Osteoblast (primary cell): ENCODE measurements at places on chromosomes 2 and 18.

- no peak for DNase-seq
These were observed 210.5 kb downstream of the BCL2 start for GRCh38 chr18:63109022-63109421.

GRCh38 chr2:40225670-40226210 is 226.2 kb downstream of the SLC8A1 start:
- no peak for DNase-seq

GRCh38 chr2:232147440-232148077 is 186.0 kb downstream of the DIS3L2 start:
- peak; percentile 26 for DNase-seq

DNA sequence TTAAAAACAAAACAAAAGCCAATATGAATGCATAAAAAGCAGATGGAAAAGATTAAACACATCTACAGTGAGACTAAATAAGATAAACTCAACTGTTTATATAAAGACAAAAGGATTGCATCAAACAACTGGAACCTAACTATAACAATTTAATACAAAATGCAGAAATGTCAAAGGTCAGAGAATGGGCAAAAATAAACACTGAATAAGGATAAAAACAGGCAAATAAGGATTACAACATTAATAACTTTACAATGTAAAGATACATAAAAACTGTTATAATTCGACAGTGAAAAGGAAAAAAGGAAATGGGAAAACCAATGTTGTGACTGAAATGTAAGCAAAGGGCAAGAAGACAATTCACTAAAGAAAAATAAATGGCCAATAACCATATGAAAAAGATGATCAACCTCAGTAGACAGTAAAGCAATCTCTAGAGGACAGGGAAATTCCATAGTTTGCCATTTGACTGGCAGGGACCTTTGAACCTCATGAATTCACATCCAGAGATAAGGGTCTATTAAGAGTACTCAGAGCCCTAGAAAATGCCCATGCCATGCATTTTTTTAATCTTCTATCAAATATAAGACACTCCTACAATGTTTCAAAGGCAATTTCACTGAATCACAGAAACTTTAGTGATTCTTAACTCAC is 83.7 kb downstream of the TMEM131 start:
- no peak for DNase-seq

DNA sequence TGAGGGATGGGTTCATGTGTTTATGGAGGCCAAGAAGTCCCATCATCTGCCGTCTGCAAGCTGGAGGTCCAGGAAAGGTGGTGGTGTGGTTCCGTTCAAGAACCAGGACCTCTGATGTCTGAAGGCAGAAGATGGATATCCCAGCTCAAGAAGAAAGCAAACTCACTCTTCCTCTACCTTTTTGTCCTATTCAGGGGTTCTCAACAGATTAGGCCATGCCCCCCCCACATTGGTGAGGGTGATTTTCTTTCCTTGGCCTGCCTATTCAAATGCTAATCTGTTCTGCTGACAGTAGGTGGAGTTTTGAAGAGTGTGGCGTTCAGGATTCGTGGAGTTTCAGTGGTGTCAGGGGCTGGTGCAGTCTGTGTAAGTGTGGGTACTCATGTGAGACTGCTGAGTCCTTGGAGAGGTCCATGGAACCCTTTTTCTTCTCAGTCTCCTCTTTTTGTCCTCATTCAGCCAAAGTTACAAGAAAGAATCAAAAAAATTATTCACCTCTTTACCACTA is 5.9 kb downstream of the MSL3B start:
- DNase-seq: no peak

GRCh38 chr2:103880081-103880834 is 973.7 kb upstream of the POU3F3 start:
- DNase-seq: no peak

- DNase-seq: peak; percentile 58
These were observed 52.9 kb downstream of the SATB2 start for GRCh38 chr2:199404841-199405240.

- peak; percentile 51 for DNase-seq
These were observed 484.2 kb upstream of the NRP2 start for GRCh38 chr2:205198140-205198525.

DNA sequence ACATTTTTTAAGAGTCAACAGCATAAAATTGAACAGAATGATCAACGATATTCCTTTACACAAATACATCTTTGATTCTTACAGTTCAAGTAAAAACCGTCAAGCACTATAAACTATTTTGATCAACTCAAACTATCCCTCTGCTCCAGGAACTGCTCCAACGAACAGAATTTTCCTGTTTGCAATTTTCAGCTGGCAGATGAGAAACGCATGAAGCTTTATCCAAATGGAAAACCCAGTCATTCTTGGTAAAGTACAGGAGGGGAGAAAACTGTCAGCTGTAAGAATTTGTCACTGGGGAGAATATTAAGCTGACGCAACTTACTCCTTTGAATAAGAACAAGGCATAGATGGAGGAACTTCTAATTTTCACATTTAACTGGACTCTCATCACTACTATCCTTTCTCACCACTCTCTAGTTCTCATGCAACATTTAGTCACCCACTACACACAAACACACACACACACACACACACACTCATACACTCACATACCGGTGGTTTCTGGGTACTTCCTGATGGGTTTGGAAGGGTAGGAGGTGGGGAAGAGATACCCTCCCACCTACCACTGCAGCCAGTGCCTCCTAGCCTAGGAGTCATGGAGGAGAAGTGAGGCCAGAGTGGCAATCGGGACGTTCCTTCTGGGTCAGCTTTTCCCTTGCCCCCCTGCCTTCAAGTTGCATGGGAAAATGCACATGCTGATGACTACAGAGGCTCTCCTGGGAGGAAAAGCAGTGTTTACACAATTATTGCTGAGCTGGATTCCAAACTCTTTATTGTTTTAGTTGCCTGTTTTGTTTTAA is 54.0 kb upstream of the SPATS2L start:
- peak; percentile 76 for DNase-seq

GRCh38 chr2:23387845-23388244 is 2.9 kb downstream of the KLHL29 start:
- DNase-seq: no peak

DNA sequence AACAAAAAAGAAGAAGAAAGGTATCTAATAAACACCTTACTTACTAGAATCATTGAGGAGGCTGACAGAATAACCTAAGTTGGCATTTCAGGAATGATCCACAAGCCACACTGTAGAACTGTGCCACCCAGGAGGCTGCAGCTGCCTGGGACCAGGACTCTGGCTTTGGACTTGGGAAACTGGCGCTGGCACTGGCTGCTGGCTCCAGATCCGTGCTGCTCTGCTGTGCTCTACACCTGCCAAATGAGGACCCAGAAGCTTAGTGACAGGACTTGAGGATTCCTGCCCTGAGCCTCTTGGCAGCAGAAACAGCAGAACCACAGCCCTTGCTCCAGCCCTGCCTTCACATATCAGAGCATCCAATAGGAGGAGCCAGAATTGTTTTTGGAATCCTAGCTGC is 113.5 kb downstream of the CABLES1 start:
- peak; percentile 39 for DNase-seq

DNA sequence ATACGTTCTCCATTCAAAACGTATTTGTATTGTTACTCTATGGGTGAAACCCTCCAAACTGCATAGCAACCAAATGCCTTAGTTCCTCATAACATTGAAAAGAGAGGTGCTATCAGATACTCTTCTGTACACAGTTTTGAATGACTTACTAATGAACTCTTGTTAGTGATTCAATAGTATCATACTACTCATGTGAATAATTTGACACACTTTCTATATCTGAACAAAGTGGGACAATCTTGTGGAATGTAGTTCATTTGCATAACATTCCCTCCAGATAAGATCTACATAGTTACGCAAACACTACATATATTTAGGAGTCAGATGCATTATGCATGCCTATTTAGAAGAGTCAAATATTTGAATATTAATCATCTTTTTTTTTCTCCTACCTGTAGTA is 232.0 kb upstream of the NRXN1 start:
- DNase-seq: no peak

- DNase-seq: no peak
These were observed 19.0 kb downstream of the ADAM23 start for GRCh38 chr2:206462240-206462854.

- DNase-seq: no peak
These were observed 79.1 kb downstream of the BCL2L11 start for GRCh38 chr2:111199840-111200239.
